ENCODE measurements at places on chromosomes 7 and 10.

GRCh38 chr10:58514111-58514770, 1.6 kb downstream of the BICC1 start:
- DNase-seq, result no peak

DNA sequence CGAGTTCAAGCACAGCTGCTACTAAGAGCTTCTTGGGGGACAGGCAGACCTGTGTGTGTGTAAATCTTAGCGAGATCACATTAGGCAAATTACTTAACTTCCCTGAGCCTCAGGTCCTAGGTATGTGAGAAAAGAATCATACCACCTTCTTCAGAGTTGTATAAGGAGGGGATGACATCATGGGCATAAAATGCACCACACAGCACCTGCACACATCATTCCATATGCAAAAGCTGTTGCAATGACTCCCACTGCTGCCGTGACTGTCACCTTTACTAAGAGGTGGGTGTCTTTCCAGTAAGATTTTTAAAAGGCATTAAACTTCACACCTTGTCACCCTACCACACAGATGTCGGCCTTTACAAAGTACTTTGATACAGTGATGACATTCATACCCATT, 146.0 kb downstream of the FANK1 start:
- DNase-seq, result no peak

- DNase-seq, result peak; percentile 96
These were observed 543.3 kb downstream of the CALN1 start for GRCh38 chr7:71868797-71869196.

- no peak for DNase-seq
These were observed 871 bp downstream of the SPOCK2 start for GRCh38 chr10:72087392-72087968.

DNA sequence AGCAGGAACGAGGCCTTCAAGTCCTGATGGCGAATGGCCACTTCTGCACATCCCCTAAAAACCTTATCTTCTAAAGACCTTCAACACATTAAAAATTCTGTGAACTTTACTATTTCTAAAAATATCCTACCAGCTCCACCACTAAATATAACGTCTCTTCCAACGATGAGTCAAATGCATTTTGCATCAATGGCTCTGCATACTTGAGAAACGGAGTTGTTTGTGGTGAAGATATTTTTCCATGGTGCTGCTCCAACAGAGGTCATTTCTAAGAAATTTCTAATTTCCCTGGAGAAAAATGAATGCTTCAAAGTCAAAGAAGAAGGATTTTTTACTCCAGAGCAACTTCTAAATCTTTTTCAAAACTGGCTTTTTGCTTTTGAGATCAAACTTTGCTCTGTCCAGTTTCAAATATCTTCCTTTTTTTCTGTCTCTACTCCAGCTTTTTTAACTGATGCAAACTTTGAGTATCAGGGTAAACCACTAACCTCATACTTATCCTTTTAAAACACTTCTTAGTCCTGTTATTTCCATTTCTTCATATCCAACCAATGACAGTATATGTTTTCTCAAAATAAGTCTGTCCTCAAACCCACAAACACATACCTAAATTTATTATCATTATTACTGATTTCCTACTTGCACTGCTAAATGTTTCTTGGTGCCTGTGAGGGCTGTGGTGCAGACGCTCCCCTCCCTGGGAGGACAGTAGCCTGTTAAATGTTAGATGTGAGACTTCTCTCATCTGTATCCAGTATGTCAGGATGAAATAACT, 258.1 kb downstream of the KLF6 start:
- DNase-seq, result peak; percentile 95

DNA sequence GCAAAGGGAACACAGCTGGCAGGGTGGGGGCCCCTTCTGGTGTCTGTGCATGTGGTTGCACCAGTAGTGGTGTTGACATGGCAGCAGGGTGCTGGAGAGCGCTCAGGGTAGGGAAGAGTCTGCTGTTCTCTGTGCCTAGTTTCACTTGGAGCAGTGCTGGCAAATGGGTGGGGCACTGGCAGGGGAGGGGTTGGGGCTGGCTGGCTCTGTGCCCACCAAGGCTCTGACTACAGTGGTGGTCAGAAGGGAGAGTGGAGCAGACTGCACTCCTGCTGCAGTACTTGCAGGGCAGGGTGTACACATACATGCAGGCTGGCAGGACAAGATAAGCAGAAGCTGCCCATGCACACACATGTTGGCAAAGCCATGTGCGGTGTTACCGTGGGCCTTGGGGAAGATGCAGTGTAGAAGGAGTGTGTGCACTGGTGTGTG, 18.2 kb downstream of the FAM25A start:
- DNase-seq, result no peak

GRCh38 chr10:121772884-121773283, 154.9 kb downstream of the ATE1 start:
- DNase-seq, result peak; percentile 24

DNA sequence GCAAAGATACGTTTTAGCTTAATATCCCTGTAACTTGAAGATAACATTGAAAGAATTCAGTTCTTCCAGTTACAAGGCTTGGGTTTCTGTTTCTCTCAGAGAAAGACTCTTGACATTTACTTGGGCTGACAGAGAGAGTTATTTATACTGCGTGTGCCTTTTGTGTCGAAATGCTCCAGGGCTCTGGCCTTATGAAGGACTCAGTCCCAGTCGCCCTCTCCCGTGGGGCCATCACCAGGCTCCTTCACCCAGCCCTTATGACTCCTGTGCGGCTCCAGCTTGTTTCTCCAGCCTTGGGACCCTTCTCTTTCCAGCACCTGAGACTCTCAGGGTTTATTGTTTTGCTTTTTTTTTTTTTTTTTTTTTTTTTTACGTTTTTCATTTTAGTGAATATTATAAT, 242.3 kb upstream of the DKK1 start:
- no peak for DNase-seq

- DNase-seq, result no peak
These were observed 345.2 kb upstream of the SHH start for GRCh38 chr7:156157409-156158012.

Data from fibroblast of skin of back (primary cell).